Fibroblast of upper back skin (primary cell): ENCODE measurements at places on chromosomes 1 and 21.

- DNase-seq = peak; percentile 61
Measured at GRCh38 chr1:205523891-205524793, 19.7 kb downstream of the CDK18 start.

- no peak for DNase-seq
Measured at GRCh38 chr1:63322944-63323864, 837 bp downstream of the FOXD3 start.

GRCh38 chr21:33866826-33867225 is 48.8 kb downstream of the ATP5PO start:
- DNase-seq = peak; percentile 50

GRCh38 chr1:22488319-22488718 is 36.7 kb downstream of the ZBTB40 start:
- peak; percentile 41 for DNase-seq

- DNase-seq = no peak
Measured at GRCh38 chr1:111746614-111746999, 7.4 kb upstream of the INKA2 start.

DNA sequence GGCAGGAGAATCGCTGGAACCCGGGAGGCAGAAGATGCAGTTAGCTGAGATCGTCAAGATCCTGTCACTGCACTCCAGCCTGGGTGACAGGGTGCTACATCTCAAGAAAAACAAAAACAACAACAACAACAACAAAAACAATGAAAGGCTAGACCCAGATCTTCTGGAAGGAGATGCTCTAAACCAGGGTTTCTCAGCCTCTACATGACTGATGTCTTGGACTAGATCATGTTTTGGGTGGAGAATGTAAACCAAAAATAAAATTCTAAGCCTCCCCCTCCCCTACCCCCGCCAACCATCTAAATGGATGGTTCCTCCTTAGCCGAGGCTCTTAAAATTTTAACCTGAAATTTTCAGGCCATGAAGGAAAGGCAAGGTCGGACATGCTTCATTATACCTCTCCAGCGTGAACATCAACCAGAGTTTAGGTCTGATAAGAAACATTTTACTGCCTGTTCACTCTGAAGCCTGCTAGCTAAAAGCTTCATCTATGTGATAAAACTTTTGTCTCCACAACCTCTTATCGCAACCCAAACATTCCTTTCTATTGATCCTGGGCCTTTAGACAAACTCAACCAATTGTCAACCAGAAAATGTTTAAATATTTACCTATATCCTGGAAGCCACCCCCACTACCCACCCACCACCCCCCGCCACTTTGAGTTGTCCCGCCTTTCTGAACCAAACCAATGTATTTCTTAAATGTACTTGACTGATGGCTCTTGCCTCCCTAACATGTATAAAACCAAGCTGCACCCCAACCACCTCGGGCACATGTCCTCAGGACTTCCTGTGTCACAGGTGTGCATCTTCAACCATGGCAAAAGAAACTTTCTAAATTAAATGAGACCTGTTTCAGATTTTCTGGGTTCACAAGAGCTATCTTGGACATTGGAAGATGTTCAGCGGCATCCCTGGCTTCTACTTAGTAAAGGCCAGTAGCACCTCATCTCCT is 1.9 kb upstream of the CAPN2 start:
- DNase-seq = no peak

DNA sequence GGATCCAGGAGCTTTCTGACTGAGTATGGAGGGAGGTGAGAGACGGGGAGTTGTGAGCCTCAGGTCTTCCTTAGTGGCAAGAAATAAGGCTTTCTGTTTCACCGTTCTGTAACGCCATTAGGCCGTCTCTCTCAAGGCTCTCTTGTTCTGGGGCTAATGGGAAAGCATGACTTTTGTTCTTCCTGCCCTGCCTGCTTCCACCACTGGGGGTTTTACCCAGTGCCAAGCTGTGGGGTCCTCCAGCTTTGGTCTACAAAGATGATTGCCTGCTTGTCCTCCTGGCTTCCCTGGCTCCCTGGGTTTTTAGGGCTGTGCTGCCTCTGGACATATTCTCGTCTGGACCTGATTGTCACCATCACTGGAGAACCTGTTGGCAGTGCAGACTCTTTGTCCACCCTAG is 74.8 kb upstream of the TINAGL1 start:
- DNase-seq = no peak

DNA sequence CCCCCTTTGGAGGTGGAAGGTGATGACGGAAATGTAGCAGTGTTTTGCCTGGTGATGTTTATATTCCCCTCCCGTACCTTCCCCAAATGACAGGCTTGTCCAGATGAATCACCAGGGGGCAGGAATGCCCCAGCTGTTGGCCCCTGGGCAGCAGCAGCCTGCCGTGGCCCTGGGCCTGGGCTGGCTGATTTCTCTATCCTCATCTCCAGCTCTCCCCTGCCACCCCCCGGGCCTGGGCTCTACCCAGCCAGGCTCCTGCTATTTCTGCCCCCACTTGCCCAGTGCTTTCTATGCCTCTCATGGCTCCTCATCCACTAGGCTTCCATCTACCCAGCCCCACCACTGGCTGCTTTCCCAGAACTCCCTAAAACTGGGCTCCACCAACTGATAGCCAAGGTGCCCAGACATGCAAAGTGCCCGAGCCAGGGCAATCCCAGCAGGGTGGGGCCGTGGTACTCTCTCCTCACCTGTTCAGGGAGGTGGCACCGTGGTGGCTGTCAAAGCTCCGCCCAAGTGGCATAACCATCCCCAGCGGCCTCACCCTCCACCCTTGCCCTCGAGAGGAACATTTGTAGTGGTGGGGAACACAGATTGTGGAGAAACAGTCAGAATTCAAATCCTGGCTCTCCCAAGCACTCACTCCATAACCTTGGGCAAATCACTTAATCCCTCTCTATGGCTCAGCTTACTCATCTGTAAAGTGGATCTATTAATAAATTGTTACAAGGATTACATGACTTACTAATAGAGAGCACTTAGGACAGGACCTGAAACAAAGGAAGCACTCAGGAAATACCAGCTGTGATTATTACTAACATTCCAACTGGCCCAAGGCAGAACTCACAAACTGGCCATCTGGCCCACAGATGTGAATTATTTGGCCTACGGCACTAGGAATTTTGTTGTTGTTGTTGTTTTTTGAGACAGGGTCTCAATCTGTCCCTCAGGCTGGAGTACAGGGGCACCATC is 12.8 kb upstream of the ECE1 start:
- peak; percentile 88 for DNase-seq

- peak; percentile 47 for DNase-seq
Measured at GRCh38 chr1:77134359-77134758, 84.9 kb downstream of the PIGK start.

DNA sequence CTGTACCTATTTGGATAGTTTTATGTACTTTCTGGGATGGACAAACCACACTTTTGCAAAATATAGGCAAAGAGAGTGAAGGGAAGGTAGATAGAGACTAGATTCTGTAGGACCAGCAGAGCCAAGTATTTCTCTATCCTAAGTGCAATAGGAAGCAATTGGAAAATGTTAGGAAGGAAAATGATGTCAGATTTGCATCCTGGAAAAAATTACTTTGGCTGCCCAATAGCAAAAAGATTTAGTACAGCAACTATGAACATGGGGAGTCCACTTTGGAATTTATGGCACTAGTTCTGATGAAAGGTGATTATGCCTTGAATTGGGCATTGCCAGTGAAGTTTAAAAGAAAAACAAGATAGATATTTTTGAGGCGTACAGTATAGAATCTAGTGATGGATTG is 50.7 kb upstream of the CACYBP start:
- no peak for DNase-seq

DNA sequence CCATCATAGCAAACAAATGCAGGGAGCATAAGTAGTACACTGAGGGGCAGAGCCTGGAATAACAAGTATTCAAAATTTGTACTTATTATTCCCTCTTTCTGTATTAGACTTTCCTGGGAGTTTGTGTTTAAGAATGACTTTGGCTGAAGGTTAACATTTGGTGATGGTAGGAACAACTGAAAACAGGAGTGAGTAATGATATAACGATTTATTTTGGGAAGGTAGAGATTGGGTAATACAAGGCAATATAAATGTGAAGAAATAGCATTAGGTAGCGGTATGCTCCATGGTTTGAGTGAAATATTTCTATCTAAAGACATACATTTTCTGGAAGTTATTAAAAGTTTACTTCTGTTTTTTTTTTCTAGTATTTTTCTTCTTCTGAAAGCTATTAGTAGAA is 18.5 kb upstream of the C1orf21 start:
- no peak for DNase-seq

GRCh38 chr1:235573880-235574279 is 69.6 kb upstream of the B3GALNT2 start:
- DNase-seq = no peak

- no peak for DNase-seq
Measured at GRCh38 chr1:110604586-110605148, 1.5 kb downstream of the KCNA2 start.

DNA sequence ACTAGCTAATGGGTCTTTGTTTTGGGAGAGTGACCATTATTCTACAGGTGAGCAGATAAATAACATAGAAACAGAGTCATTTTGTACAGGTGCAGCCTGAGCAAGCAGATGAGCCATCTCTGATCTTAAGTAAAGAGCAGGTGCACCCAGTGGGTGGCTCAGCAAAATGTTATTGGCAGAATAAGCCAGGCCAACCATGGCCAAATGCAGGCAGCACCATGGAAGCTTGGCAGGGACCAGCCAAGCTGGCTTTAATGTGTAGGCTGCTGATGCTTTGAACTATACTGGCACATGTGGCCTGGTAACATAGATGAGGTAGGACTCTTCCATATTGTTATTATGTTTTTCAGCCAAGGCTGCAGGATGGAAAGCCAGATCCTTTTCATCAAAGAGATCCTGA is 553.3 kb upstream of the ZRANB2 start:
- DNase-seq = no peak

DNA sequence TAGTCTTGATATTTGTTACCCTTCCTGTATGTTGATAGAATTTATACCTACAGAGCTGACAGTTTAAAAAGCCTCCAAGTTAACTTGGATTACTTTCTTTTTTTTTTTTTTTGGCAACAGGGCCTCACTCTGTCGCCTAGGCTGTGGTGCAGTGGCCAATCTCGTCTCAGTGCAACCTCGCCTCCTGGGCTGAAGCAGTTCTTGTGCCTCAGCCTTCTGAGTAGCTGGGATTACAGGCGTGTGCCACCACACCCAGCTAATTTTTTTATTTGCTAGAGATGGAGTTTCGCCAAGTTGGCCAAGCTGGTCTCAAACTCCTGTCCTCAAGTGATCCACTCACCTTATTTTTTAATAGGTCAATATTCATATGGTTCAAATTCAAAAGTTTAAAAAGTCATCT is 32.7 kb downstream of the WDTC1 start:
- DNase-seq = no peak

DNA sequence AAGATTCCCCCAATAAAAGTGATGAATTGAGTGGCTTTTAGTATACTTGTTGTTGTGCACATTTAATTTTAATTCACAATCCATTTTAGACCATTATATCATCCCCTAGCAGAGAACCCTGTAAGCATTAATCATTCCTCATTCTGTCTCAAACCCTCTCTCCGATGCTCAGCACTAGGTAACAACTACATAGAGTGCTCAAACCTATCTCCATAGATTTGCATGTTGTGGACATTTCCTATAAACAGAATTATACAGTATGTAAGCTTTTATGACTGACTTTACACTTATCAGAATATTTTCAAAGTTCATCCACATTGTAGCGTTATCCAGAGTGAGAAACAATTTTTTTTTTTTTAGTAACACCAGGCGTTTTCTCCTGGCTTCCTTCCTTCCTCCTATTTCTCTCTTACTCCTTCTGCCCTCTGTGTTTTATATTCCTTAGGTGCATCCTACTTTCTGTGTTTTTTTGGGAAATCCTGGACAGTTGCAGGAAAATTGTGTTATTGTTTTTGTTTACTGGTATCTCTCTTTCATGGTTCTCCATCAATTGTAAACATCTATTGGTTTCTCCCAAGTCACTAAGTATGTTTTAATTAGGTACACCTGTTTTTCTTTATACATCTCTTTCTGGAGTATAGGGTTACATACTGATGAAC is 1528.0 kb upstream of the TPTE start:
- no peak for DNase-seq

DNA sequence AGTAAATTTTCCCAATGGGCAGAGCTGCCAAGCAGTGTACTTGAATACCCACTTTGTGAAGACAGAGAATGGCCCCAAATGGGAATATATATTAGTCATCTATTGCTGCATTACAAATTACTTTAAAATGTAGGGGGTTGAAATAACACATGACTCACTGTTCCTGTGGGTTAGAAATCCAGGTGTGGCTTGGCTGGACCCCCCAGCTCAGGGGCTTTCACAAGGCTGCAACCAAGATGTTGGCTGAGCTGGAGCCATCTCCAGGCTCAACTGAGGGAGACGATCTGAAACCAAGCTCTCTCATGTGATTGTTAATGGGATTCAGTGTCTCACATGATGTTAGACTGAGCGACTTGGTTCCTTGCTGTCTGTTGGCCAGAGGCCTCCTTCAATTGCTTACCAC is 33.4 kb upstream of the ARHGAP29 start:
- peak; percentile 90 for DNase-seq

DNA sequence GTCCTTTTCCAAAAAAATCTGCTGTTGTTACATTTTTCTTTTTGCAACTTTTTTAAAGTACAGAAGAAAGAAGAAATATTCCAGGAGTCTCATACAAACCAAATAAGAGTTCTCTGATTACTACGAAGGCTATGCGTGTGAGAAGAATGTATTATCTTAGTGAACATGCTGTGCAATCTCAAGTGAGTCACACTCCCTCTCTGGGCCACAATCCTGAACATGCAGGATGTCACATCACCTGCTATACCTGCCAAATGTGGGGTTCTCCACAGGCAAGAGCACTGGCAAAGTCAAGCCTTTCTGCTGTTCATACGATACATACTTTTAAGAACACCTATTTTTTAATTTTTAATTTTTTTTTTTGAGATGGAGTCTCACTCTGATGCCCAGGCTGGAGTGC is 21.7 kb upstream of the TRIM63 start:
- no peak for DNase-seq

- DNase-seq = peak; percentile 54
Measured at GRCh38 chr1:227318853-227319607, 738 bp upstream of the CDC42BPA start.

DNA sequence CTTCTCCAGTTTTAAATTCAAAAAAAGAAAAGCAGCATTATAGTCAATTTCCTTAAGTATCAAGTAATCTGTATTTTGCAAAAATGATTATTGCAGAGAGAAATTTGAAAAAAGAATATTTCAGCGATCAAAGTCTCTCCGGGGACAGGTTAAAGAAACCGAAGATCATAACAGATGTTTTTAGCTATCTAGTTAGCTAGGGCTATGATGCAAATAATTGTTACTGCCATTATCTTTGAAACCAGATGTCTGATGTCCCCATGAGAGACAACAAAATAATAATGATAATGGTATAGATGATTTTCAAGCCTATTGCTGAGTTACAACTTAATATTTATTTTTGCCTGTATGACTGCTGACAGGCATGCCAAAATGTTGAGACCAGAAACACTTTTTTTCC is 1326.0 kb downstream of the PLA2G4A start:
- DNase-seq = no peak

- DNase-seq = peak; percentile 34
Measured at GRCh38 chr1:229596925-229597699, 28.8 kb downstream of the TAF5L start.

GRCh38 chr21:45078877-45079281 is 4.5 kb downstream of the ADARB1 start:
- DNase-seq = peak; percentile 52

GRCh38 chr1:108896146-108897145 is 19.7 kb downstream of the GPSM2 start:
- DNase-seq = no peak

GRCh38 chr1:235298758-235299157 is 29.2 kb downstream of the ARID4B start:
- DNase-seq = no peak

GRCh38 chr1:77825131-77825709 is 45.8 kb downstream of the MIGA1 start:
- peak; percentile 69 for DNase-seq
